Stimulated activated CD4-positive, alpha-beta T cell treated with anti-CD3 and anti-CD28 coated beads, TNF-alpha, amount 100 ng/mL, for 48 hours (primary cell): ENCODE measurements at places on chromosomes 1 and 21.

DNA sequence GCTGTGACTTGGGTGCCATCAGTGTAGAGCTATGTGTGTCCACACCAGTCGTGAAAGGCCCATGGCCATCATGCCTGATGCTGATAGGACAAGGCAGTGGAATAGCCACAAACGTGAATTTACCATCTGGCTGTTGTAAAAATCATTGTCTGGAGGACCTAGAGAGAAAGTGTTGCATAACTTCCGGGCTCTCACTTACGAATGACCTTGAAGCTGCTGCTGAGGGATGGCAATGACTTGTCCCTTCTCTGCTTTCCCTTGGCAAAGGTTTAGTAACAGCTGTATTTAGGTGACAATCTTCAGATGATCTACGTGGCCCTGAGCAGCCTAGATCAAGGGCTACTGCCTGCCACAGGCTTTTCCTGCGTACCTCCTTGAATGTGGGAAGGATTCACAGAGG is 5.8 kb downstream of the ATP1B1 start:
- no peak for DNase-seq

DNA sequence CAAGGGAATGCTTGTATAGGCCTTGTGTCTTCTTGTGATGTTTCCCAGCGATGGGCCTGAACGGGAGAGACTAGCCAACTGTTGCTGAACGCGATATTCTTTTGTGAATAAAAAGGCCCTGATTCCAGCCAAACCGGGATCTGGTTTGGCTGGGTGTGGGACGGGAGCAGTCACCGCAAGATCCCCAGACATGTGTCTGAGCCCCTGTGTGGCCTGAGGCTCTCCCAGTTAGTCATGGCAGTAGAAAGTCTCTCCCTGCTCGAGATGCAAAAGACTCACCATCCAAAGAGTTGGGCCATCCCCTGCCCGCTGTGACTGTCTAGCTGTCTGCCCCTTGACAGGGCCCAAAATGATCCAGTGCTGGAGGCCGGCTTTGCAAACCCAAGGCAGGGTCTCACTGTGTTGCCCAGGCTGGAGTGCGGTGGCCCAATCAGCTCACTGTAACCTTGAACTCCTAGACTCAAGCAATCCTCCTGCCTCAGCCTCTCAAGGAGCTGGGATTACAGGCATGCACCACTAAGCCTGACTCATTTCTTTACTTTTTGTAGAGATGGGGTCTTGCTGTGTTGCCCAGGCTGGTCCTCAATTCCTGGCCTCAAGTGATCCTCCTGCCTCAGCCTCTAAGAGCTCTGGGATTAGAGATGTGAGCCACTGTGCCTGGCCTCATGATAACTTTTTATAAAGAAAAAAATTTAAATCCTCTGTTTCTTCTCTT is 56.4 kb downstream of the KIF26B start:
- no peak for DNase-seq

DNA sequence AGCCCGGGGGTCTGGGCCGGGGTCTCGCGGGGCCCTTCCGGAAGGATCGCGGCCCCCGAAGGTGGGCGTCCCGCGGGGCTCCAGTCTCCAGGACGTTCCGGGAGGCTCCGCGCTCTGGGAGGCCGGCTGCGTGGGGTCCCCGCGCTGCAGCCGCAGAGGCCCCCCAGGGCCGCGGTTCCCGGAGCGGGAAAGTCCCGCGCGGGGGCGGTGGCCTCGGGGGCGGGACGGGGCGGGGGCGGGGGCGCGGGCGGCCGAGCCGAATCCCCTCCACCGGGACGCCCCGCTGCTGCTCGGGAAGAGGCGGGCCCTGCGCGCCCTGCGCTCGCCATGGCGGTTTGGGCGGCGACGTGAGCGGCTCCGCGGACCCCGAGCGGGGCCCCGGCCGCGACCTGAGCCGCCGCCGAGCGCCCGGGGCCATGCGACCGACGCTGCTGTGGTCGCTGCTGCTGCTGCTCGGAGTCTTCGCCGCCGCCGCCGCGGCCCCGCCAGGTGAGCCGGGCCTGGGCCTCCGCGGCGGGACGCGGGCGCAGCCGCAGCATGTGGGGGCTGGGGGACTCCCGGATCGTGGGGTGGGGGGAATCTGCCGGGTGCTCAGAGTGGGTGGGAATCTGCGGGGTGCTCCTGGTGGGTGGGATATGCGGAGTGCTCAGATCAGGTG is at the start of gene IFNGR2:
IFNGR2 (plus strand) TSS at position 286 of the 658 bp plus-strand sequence; CDS start at position 417, 131 bp downstream.
- no peak for DNase-seq

GRCh38 chr1:221069178-221069903 is 190.1 kb downstream of the HLX start:
- no peak for DNase-seq

- no peak for DNase-seq
These were observed 49.9 kb downstream of the TGFB2 start for GRCh38 chr1:218394989-218395388.

GRCh38 chr1:87816646-87817045 is 488.0 kb downstream of the LMO4 start:
- no peak for DNase-seq

GRCh38 chr1:50492142-50492541 is 68.9 kb upstream of the DMRTA2 start:
- no peak for DNase-seq

DNA sequence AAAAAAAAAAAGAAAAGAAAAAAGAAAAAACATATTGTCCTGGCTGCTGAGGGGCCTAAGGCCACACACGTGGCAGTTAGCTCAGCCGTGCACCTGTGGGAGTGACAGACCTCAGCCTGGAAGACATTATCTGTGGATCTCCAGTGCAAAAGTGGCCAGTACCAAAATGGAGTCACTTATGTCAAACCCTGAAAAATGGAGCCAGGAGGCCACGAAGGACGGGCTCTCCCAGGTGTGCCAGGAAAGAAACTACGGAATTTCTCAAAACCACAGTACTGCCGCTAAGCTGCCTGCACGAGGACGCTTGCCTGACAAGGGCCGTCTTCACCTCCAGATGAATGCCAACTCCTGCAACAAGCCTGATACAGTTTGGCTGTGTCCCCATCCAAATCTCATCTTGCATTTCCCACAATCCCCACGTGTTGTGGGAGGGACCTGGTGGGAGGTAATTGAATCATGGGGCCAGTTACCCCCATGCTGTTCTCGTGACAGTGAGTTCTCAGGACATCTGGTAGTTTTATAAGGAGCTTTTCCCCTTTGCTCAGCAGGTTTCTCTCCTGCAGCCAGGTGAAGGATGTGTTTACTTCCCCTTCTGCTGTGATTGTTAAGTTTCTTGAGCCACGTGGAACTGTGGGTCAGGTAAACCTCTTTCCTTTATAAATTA is 5.3 kb upstream of the MIB2 start:
- no peak for DNase-seq

DNA sequence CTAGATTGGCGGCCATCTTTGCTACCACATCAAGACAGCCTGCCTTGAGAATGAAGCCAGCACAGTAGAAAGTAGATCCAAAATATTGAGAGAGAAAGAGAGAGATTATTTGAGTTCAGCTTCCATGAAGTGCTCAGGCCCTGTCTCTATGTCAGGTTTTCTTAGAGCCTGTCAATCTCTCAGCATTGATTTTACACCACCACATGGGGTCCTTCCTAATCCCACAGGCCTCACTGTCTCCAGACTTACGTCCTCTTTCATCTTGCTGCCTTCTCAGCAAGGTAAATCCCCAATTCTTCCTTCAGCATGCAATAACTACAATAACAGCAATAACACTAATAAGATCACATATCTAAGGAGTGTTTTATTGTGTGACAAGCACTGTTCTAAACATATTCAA is 21.0 kb downstream of the DYNLT5 start:
- no peak for DNase-seq

- no peak for DNase-seq
These were observed 9.9 kb upstream of the DCAF6 start for GRCh38 chr1:167926486-167926997.

DNA sequence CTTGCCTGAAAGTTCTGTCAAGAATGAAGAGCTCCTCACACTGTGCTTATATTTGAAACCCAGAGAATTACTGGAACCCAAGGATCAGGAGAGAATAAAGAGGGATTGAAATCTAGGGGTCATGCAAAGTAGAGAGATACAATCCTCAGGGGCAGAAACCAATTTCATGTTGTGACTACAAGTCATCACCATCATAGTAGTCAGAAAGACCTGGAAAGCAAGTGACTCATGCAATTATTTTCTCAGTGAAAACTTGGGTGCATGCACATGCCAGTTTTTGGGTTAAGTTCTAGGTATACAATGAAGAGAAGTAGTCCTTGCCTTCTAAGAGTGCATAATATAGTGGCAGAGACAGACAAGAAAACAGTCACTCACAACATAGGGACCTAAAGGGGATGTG is 210.0 kb downstream of the ZC3H11B start:
- no peak for DNase-seq

DNA sequence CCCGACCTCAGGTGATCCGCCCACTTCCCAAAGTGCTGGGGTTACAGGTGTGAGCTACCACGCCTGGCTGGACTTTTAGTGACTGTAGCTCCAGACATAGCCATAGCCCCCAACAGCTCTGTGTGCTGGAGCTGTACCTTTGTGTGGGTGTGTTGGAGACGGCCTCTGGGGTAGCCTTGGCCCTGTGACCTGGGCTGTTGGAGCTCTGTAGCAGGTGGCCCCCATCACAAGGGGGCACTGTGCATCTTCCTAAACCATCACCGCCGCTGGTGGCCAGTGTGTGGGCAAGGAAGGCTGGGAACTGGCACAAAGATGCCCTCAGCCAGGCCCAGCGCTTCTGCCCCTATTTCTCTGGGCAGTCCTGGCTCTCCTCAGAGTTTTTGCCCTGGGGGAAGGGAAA is 38.4 kb upstream of the FOXO6 start:
- DNase-seq: peak; percentile 26

DNA sequence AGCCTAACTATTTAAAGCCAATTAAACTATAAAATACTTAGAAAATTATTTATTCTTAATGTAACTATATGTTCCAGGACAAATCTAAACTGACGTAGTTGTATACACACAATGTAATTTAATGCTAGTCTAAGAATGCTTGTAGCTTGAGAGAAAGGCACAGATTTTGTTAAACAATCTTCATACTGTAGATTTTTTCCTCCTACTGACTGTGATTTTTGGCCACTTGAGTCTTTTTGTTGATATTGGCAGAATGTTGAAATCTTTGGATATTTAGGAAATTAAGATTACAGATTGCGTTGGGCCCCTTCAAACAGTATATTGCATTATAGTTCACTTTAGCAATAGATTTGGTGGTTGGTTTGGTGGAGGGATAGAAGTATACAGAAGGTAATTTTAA is 40.5 kb downstream of the ATF3 start:
- no peak for DNase-seq

- DNase-seq: no peak
These were observed 82.0 kb upstream of the HIVEP3 start for GRCh38 chr1:42000766-42001165.

GRCh38 chr21:43797925-43798715 is 8.7 kb downstream of the RRP1 start:
- no peak for DNase-seq

DNA sequence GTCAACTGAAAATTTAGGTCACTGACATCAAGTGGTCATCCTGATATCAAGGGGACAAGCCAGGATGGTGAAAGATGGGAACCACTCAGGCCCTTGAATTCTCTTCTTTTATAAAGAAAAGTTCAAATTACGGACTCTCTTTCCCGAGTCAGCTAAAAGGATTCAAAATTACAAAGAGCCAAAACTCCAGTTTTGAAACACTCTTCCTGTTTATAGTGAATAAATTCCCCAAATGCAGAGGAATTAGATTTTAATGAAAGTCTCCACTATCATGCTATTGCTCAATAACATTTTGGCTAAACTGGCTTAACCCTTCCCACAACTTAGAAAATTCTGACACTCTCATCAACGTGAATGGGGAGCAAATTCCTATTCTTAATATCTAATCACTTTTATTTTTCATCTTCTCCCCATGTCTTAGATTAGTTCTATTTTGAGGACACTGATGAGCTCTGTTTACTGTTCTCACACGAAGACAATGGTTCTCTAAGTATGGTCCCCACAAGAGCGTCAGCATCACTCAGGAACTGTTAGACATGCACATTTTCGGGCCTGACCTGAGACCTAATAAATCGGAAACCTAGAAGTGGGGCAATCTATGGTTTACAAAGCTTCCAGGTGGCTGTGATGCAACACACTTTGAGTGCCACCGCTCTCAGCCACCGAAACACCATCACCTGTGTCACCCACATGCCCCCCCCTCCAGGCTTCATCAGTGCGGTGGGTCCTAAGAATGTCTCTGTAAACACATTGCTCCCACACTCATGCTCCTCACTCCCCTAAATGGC is 64.4 kb upstream of the TIAM1 start:
- DNase-seq: no peak

- no peak for DNase-seq
These were observed 56.6 kb upstream of the VTCN1 start for GRCh38 chr1:117267232-117267774.

GRCh38 chr1:222798116-222798515 is 16.7 kb upstream of the DISP1 start:
- no peak for DNase-seq

DNA sequence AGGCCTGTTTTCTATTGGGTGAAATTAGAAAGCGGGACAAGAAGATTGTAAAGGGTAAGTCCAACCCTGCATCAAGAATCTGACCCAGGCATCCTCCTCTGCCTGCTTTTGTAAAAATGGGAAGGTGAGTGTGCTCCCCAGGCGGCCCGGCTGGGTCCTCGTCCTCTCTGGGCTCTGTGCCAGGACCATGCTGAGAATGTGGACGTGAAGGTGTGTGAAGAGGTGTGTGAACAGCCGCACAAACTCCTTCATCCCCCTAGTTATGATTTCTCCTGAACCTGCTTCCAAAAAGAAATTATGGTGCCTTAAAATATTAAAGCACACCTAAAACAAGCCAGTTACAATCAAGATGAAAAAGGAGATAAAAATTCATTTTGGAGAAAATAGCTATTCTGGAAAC is 185.7 kb downstream of the IGSF21 start:
- DNase-seq: no peak

DNA sequence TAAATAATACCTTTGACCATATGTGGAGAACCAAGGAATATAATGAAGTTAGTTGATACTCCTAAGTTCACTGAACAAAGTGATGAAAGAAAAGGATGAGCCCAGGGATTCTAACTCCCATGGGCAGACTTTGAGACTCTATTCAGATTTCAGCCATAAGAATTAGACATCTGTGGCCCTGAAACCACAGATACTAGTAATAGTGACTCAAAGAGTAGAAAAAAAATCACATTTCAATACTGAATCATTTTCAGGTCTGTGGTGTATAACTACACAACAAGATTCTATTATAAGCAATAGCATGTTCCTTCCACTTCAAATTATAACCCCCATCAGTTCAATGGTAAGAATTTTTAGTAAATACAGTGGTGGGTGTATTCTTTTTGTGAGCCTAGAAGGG is 16.4 kb upstream of the F13B start:
- no peak for DNase-seq
